Activated CD4-positive, alpha-beta T cell treated with anti-CD3 and anti-CD28 coated beads for 24 hours (primary cell): ENCODE measurements at places on chromosomes 16 and 17.
A peak's percentile ranks its signal among the peaks of the same experiment; 100 is the strongest.

DNA sequence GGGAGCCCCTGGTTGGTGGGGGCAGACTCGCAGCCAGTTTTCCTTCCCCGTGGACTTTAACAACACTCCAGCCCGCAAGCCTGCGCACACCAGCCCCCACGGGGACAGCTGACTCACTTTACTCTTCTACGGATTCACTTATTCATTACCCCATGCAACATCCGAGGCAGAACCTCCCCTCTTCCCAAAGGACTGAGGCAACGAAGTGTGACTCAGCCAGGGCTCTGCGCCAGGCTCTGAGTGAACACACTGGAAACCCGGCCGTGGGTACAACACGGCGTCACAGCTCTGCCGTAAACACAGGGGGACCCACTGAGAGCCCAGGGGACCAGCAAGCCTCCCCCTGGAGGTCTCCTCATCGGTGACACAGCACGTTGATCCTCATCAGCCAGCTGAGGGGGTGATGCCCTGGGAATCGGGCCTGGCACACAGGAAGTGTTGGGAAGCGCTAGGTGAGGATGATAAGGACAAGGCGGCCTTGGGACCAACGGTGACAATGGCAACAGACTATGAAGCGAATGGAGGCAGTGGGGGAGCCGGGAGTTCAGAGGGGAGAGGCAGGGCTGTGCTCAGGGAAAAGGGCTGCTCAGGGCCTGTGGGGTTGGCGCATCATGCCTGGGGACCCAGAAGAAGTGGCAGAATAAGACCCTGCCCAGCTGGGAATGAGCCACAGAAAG lies 14.6 kb downstream of the COTL1 start:
- no peak for DNase-seq

GRCh38 chr16:53646506-53646905 lies 57.2 kb downstream of the RPGRIP1L start:
- no peak for DNase-seq

- no peak for DNase-seq
Observed at GRCh38 chr17:78650093-78650715, 73.0 kb upstream of the DNAH17 start.

GRCh38 chr17:19404264-19404663 lies 6.8 kb upstream of the RNF112 start:
- DNase-seq: no peak

GRCh38 chr17:57927048-57927723 lies 28.0 kb downstream of the CUEDC1 start:
- DNase-seq: no peak

DNA sequence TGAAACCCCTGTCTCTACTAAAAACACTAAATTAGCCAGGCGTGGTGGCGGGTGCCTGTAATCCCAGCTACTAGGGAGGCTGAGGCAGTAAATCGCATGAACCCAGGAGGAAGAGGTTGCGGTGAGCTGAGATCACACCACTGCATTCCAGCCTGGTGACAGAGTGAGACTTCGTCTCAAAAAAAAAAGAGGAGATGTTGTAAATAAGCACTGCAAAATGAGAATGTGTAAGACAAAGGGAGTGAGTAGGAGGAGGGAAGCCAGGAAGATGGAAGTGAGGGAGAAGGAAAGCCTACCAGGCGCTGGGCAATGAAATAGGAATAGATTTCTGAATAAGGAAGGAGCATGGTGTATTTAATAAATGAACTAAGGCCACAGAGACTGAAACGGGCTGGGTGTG lies 8.7 kb upstream of the PRPF8 start:
- DNase-seq: no peak

- no peak for DNase-seq
Observed at GRCh38 chr16:67001726-67002125, 13.3 kb downstream of the CES4A start.

GRCh38 chr16:138049-138417 lies 440 bp downstream of the NPRL3 start:
- DNase-seq: peak; percentile 12

GRCh38 chr17:7677388-7678067 lies 9.8 kb downstream of the TP53 start:
- no peak for DNase-seq

DNA sequence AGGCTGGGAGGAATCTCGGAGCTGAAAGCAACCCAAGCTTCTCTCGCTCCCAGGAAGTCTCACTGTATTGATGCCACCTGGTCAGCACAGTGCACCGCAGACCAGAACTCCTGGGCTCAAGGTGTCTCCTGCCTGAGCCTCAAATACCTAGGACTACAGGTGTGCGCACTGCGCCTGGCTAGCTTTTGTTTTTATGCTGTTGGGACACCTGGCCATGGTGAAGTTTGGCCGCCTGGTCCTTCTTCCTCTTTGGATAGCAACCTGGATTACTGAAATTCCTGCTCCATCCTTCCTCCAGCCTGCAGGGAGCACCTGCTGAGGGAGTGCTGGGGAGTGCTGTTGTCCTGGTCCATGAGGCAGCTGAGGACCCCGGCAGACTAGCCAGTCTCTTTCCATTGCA lies 56.6 kb downstream of the COTL1 start:
- no peak for DNase-seq

DNA sequence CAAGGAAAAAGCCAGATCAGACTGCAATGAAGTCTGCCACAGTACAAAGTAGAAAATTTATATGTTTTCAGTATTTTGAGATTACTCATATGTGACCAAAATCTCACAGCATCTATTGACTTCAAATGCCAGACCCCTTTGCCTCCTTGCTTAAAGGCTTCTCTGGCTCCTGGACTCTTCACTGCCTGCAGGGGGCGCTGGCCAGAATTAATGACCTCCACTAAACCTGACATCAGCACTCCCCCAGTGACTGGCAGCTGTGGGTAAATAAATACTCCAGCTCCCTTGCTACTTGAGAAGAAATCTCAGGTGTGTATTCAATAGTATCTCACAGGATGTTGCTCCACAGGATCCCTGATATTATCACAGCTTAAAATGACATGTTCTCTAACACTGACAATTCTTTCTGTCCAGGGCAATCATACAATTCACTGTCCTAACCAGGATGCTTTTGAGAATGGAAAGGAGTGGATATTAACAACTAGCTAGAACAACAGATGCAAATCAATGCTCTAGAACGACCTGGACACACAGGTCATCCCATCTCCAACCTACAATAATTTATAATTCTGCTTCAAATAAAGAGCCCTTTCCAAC lies 4.0 kb downstream of the BECN1 start:
- DNase-seq: peak; percentile 46

DNA sequence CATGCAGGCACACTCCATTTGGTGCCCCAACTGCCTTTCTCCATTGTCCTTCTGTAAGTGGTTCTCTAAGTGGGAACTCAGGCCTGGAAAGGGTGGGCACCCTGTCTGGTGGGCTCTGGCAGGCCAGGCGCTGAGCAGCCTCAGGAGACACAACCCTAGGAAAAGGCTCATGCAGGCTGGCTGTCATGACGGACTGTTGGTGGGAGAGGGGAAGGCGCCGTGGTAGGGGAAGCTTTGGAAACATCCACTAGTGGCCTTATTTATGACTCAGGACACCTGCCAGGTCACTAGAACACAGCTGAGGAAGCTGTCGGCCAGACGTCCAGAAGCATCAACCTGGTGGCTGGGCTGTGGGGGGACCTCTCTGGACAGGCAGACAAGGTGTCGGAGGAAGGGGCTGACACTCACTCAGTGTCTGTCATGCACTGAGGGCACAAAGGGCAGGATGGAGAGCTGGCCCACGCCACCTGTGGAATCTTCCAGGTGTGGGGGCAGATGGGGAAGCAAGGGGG lies 216.0 kb downstream of the SEC14L1 start:
- no peak for DNase-seq

DNA sequence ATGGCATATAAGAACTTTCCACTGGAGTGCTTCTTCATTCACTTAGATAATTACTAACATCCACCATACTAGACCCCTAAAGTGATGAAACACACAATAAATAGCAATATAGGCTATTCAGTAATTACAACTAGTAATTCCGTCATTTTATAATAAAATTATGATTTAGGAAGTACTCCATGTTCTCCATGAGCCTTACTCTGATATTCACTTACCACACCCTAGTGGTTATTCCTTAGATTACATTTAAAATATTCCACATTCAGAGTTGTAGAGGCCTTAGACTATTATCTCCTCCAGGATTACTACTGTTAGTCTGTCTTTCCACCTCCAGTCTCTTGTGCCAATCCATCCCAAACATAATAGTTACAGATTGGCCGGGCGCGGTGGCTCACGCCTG lies 62.4 kb downstream of the STH start:
- DNase-seq: no peak

- DNase-seq: no peak
Observed at GRCh38 chr17:30267625-30268024, 24.1 kb downstream of the BLMH start.

DNA sequence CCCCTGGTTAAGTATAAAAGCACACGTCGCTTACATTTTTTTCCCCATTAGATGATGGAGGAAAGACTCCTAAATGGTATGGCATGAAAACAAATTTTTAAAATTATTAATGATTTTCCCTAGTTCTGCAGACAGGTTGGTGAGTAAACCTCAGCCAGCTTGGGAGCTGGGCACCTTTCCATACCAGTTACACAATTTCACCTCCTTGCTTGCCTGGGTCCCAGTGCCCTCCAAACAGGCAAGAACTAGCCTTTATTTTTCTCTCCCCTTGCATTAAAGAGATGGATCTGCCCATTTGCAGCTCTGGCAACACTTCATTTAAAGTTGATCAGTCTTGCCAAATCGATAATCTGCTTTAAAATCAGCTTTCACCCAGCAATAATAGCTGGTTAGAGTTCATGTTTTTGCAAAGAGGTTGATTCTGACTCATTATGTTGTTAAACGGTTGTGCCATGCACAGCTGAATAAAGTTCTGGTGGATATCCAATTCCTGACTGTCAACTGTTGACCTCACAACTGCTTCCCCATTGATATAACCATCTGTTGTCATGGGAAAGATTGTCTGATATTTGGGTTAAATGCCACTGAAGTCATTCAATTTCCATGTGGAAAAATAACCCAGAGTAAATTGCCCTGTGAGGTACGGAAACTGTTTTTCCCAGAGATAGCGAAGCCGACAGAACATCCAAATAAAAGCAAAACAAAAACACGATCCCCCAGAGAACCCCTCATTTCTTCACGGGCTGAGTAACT lies 1.3 kb downstream of the C17orf58 start:
- no peak for DNase-seq

DNA sequence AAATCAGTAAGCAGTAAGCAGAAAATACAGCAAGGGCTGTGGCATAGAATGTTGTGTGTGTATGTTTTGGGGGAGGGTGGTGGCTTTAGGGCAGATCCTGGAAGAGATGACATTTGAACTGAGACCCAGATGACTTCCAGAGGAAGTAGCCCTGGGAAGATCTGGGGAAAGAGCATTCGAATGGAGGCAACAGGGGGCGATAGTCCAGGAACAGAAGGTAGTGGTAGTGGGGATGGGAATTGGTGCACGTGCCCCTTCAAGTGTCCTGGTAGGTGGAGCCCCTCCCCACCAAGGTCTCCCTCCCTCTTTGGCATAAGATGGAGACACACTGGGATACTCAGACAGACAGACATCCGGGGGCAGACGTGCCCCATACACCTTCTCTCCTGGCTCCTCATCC lies 14.1 kb downstream of the ARHGEF15 start:
- DNase-seq: no peak

DNA sequence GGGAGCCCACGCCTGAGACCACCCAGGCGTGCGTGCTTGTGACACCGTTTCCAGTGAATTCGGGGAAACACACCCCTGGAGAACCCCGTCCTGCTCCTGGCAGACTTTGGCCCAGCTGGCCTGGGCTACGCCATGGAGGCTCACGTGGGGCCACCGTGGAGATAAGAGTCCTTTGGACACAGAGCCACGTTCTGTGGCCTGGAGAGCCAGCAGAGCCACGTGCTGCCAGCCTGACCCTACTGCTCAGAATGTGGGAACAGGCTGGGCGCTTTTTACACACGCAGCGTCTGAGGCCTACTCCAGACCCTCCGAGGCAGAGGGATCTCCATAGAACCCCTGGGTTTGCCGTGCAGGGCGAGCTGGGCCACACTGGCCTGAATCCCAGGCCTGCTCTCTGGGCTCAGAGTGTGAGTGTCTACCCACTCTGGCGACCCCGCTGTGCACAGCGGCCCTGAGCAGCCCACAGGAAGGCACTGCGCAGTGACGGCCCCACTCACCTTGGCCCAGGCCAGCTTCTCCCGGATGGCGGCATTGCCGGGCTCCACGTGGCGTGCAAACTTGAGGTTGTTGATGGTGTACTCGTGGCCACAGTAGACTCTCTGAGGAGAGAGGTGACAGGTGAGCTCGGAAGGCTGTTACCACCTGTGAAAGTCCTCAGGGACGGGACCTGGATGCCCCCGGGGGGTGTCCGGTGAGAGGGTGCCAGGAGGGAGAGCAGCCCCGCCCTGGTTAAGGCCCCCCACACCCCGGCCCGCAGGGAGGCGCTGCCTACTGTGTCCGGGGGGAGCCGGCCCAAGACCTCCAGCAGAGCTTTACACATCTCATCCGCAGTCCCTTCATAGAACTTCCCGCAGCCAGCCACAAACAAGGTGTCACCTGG lies 10.0 kb downstream of the HAGH start:
- no peak for DNase-seq

- no peak for DNase-seq
Observed at GRCh38 chr17:73318836-73319235, 7.0 kb upstream of the CDC42EP4 start.

DNA sequence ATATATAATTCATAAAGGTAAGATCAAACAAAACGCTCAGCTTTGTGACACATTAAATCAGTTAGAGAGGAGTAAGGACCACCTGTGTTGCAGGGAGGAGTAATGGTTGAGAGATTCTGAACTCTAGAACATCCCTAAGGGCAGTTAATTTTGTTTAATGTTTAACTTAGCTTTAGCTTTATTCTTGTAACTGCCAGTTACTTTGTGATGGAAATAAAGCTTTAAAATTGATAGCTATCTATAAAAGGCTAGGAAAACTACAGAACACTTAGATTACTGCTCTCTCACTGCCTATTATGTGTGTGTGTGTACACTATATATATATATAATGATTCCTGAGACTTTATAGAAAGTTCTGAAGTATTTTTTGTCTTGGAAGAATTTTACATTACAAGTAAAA lies 37.8 kb downstream of the PTRH2 start:
- DNase-seq: no peak

DNA sequence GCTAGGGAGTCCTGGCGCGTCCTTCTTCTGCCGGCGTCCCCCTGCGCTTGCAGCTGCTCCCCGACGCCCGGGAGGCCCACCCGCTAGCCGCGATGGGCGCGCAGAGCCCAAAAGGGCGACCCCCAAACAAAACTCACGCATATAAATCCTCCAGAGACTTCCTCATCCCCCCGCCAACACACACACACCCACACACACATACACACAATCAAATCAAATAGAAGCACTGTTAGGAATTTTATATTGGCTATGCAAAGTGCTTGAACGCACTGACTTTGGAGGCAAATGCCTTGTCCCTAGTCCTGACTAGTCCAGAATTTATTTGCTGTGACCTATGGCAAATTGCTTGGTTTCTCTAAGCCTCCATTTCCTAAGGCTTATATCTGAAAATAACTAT lies 23.8 kb upstream of the CRYM start:
- no peak for DNase-seq

GRCh38 chr16:56667581-56668571 lies at the start of gene MT1G:
TSS of gene MT1G (minus strand) at chr16:56668065. CDS start at chr16:56667993, 72 bp downstream.
- no peak for DNase-seq
